ENCODE measurements at places on chromosomes 2 and 18.

DNA sequence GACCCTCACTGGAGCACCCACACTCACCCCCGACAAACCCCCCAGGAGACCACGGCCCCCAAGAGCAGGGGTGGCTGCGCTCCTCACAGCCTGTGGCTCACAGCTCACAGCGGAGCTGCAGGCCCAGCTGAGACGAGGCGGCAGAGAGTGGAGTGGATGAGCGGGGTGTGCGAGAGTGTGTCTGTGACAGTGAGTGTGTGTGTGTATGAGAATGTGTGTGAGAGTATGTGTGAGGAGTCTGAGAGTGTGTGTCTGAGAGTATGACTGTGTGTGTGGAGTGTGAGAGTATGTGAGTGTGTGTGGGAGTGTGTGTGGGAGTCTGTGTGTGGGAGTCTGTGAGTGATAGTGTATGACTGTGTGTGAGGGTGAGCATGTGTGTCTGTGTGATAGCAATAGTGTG is 55.3 kb upstream of the ID2 start:
- no peak for DNase-seq

DNA sequence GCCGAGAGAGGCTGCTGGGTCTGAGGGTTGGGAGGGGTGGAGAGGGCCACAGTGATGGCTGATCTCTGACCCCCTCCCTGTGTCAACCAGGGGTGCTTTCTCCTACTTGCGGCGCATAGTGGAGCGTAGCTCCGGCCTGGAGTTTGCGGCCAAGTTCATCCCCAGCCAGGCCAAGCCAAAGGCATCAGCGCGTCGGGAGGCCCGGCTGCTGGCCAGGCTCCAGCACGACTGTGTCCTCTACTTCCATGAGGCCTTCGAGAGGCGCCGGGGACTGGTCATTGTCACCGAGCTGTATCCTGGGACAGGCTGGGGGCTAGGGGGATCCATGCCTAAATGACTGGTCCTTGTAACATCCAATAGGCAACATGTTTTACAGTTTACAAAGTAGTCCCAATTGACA is 20.9 kb upstream of the GMPPA start:
- DNase-seq, result no peak

DNA sequence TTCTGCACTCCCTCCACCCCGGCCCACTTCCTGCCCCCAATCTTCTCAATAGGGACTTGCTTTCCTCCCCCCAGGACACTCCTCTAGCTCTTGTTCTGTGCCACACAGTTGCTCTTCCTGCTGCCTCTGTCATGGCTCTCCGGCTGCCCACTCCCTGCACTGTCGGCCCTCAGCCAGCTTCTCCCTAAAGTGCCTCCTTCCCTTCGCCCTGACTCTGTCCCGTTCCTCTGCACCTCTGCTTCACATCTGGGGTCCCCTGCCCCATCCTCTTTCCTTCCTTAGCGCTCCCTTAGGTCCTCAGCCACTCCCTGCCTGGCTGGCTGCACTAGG is 132.1 kb downstream of the CABLES1 start:
- DNase-seq, result no peak

DNA sequence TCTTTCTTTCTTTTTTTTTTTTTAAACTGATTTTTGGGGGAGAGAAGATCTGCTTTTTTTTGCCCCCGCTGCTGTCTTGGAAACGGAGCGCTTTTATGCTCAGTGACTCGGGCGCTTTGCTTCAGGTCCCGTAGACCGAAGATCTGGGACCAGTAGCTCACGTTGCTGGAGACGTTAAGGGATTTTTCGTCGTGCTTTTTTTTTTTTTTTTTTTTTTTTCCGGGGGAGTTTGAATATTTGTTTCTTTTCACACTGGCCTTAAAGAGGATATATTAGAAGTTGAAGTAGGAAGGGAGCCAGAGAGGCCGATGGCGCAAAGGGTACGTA is 587 bp downstream of the MEIS1 start:
- DNase-seq, result no peak

- DNase-seq, result no peak
These were observed 339.7 kb upstream of the SLC14A2 start for GRCh38 chr18:45275367-45276113.

DNA sequence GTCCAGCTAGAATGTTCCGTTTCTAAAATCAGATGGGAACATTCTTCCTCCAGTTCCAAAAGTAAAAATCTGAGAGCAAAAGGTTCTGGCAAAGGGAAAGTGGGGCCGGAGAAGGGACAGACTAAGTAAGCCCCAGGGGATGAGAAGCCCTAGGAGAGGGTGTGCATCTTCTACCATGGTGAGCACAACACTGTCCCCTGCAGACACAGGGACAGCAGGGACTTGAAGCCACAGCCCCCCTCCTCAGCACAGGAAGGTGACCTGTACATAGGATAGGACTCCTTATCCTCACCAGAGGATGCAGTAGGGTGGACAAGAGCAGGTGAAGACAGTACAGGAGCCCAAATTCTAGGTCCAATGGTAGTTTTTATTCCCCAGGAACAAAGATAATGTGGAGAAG is 12.6 kb upstream of the ATRAID start:
- DNase-seq, result no peak

- no peak for DNase-seq
These were observed 107.5 kb downstream of the STK39 start for GRCh38 chr2:168139852-168140251.

GRCh38 chr2:134078354-134078753 is 175.5 kb upstream of the MGAT5 start:
- no peak for DNase-seq

DNA sequence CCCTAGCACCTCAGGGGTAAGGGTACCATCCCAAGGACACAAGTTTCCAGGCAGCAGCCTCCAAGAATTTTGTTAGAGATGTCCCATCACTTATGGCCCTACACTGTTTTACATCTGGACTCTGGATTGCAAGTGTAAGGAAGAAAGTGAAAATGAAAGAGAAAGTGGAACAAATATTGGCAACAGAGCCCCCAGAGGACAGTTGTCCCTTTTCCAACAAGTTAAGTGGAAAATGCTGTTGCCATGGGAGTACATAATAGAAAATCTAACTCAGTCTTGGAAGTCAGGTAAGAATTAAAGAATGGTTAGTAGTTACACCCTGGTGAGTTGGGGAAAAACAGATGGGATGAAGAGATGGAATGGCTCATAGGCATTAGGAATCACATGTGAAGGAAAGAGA is 50.6 kb downstream of the TTC21B start:
- DNase-seq, result peak; percentile 13

Measured in stromal cell of bone marrow (primary cell).